Activated naive CD4-positive, alpha-beta T cell treated with Interleukin-2 at 50 U/mL for 16 hours (primary cell): ENCODE measurements at places on chromosomes 2 and 18.

DNA sequence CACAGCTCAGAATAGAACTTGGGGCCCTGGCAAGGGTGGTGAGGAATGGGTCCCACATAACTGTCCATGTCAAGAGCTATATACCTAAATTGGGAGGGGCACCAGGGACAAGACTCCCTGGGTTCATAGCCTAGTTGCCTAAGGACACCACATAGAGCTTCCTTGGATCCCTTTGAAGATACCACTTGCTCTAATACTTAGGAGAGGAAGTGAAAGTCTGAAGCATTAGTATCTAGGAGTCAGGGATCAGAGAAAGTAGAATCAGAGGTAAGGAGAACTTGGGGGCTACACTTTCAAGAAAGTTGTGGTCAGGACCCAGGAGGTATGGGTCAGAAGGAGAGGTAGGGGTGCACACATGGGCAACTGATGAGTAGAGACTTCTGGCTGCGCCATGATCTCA lies 318.2 kb upstream of the SLC39A10 start:
- no peak for DNase-seq

DNA sequence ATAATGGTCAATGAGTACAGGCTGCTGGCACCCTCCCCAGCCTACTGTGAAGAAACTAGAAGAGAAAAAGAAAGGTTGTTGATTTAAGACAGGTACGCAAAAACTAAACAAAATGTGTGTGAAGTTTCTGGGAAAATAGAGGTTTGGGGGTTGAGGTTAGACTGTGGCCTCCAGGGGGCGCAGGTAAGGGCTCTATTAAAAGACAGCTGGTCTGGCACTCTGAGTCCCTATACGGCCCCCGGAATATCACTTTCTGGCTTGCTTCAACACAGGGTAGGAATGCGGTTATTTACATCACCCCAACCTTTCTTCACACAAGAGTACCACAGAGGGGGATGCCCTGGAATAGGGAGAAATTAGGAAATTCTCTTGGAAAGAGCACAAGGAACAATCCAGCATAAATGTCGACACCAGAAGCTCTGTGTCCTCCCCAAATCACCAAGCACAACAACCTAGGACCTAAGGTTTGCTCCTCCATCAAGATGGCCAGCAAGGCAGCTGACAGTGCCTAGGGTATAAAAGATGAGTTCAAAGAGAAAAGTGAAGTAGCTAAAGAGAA lies 480.8 kb upstream of the KLHL29 start:
- DNase-seq = no peak

GRCh38 chr2:191014653-191015020 lies 666 bp upstream of the STAT1 start:
- DNase-seq = no peak

DNA sequence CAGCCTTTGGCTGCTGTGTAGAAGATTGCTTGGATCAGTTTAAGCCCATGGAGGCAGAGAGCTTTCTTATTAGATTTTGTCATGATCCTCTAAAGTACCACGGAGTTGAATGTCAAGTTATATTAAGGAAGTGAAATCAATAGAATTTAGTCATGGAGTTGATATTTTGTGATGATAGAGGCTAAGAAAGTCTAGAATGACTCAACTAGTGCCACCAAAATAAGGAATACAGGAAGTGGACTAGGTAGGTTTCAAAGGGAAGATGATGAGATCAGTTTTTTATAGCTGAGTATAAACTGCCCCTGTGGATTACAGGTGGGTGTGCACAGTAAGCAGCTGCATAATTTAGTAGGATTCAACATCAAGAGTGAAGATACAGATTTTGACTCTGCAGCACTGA lies 25.2 kb downstream of the FBXO36 start:
- DNase-seq = no peak

- DNase-seq = no peak
Observed at GRCh38 chr2:216151313-216152025, 42.3 kb downstream of the XRCC5 start.

GRCh38 chr2:58336416-58336815 lies 95.3 kb upstream of the FANCL start:
- no peak for DNase-seq

DNA sequence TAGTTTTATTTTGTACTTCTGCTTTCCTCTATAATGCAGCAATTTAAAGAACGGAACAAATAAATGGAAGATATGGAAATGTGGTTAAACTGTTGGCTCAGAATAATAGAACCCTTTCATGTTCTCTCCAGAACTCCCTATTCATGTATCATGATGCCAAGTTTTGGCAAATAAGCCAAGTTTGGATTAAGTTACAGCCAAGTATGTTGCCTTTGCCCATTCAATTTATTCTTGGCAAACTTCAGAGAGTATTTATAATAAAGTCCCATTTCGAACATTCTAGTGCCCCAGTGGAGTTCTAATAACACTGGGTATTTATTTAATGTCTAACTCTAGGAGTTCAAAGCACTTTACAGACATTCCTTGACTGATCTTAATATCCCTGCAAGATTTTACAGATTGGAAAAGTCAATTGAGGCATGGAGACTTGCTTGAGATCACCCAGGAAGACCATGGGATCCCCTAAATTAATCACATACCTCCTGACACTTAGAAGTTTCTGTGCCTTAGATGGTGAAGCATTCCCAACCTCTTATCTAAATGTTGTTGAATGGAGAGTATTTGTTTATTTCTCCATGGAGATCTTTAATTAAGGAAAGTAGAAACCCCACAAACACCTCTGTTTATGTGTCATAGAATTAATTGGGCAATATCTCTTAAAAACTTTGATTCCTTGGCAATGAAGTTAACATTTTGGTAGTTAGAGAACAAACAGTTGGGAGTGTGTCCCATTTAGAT lies 106.7 kb downstream of the ACKR3 start:
- DNase-seq = no peak

GRCh38 chr2:67286981-67287759 lies 110.0 kb upstream of the ETAA1 start:
- DNase-seq = no peak

- DNase-seq = no peak
Observed at GRCh38 chr2:40859617-40860016, 407.7 kb upstream of the SLC8A1 start.
